ENCODE measurements at places on chromosomes 1 and 21. TPM values are rescaled to one million over a fixed set of nuclear protein-coding genes. Genes with fewer than 3 reads are reported as not detected.

The CNIH3 gene
- 0.62 TPM for total RNA-seq

The TOE1 gene
- 14.3 TPM for total RNA-seq

The LCE1B gene
- not detected for total RNA-seq

The ITLN1 gene
- not detected for total RNA-seq

The FAM72C gene
- total RNA-seq: 6.1 TPM

The HSD11B1 gene
- total RNA-seq: not detected

The B3GALT5 gene
- 0.32 TPM for total RNA-seq

The CAMK1G gene
- 0.24 TPM for total RNA-seq

The KCNAB2 gene
- 7.4 TPM for total RNA-seq

The C1orf141 gene
- total RNA-seq: not detected

The PDZK1IP1 gene
- total RNA-seq: 7.9 TPM

The GPX7 gene
- not detected for total RNA-seq

The LRRC3 gene
- total RNA-seq: 1.3 TPM

The TMEM51 gene
- total RNA-seq: 43.6 TPM

The TFF2 gene
- not detected for total RNA-seq

The NR0B2 gene
- total RNA-seq: not detected

Data from A549 treated with DMSO at 1 μM for 4 hours (cell line).